Motor neuron (in vitro differentiated cells): ENCODE measurements at places on chromosomes 2 and 18. TPM values are rescaled to one million over a fixed set of nuclear protein-coding genes. Genes with fewer than 3 reads are reported as not detected.
A peak's percentile ranks its signal among the peaks of the same experiment; 100 is the strongest.

Gene TMEM182
- 5.7 and 6.6 TPM in 2 replicates for total RNA-seq

Gene MTIF2
- 47.0 and 51.1 TPM in 2 replicates for total RNA-seq

Gene DYNAP
- 0.21 TPM in 1 of 2 replicates, not detected in the other for total RNA-seq

- no peak for ATAC-seq
These were observed 18.8 kb upstream of the FN1 start for GRCh38 chr2:215454519-215455246.

- peak; percentile 92 for ATAC-seq
These were observed at the start of gene ITPRID2 for GRCh38 chr2:181891258-181891965. TSS of gene ITPRID2 (plus strand) at chr2:181891730. CDS start at chr2:181892067, 337 bp downstream.

DNA sequence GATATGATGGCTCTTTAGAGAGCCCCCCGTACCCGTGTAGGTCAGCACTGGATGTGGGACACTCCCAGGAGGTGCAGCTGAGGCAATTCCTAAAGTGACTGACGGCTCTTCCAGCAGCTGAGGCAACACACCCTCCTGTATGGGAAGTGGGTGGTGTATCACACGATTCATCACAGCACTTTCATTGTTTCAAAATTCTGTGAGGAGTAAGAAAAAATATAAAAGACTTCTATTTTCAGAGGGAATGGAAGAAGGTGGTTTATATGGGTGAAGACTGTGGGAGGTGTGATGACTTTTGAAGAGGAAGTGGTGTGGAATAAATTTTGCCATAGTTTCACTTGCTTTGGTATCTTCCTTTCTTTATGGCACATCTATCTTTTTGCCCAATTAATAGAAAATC lies 22.3 kb downstream of the QPCT start:
- no peak for ATAC-seq

- peak; percentile 55 for ATAC-seq
These were observed 85.3 kb upstream of the RAB27B start for GRCh38 chr18:54742659-54743604.
